Left cardiac atrium (tissue), 4 donors: ENCODE measurements at places on chromosomes 2 and 18. TPM values are rescaled to one million over a fixed set of nuclear protein-coding genes. Genes with fewer than 3 reads are reported as not detected.
A peak's percentile ranks its signal among the peaks of the same experiment; 100 is the strongest.

DNA sequence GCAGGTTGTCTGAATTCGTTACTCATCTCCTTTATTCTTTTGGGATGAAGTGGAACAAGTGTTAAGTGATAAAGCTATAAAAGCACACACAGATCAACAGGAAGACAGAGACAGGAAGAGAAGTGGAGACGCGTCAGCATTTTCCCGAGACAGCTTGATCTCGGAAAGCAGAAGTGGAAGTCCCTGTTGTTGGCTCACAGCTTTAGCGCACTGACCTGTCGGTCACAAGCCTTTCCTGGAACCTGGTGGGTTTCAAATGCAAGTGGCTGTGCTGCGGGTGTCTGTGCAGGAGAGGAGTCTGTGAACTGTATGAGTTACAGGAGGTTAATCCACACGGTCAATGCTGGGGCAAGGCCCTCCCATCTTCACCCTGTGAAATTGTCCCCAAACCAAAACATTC is 116.6 kb upstream of the PELI1 start:
- DNase-seq = peak; percentile 53

DNA sequence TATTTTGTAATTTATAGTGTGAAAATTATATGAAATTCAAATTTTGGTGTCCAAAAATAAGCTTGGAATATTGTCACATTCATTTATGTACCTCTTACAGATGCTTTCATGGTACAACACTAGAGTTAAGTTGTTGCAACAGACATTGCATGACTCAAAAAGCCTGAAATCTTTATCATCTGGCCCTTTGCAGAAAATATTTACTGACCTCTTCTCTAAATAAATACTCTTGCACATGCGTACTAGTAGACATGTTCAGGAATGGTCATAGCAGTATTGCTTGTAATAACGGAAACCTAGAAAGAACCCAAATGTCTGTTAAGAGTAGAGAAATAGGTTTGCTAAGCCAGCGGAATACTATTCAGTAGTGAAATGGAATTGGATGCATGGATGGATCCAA is 60.4 kb downstream of the GALNT1 start:
- no peak for DNase-seq

DNA sequence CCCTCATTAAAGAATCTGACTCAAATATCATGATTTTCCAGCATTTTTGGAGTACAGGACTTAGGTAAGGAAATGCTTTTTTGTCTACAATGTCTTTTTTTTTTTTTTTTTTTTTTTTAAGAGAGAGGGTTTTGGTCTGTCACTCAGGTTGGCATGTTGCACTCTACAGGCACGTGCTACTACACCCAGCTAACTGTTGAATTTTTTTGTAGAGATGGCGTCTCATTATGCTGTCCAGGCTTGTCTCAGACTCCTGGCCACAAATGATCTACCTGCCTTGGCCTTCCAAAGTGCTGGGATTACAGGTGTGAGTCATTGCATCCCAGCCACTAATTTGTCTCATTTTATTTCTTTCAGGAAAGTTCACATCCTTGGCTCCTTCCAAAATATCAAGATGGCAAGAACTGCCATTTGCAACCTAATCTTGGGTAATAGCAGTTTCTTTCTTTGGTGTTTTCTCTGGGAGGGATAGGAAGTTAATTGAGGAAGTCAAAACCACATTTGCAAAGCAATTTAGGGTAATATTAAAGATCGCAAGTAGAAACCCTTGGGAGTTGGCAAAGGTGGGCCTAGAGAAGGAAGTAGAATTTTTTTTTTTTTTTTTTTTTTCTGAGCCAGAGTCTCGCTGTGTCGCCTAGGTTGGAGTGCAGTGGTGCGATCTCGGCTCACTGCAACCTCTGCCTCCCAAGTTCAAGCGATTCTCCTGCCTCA is 15.5 kb downstream of the PNO1 start:
- DNase-seq = no peak

DNA sequence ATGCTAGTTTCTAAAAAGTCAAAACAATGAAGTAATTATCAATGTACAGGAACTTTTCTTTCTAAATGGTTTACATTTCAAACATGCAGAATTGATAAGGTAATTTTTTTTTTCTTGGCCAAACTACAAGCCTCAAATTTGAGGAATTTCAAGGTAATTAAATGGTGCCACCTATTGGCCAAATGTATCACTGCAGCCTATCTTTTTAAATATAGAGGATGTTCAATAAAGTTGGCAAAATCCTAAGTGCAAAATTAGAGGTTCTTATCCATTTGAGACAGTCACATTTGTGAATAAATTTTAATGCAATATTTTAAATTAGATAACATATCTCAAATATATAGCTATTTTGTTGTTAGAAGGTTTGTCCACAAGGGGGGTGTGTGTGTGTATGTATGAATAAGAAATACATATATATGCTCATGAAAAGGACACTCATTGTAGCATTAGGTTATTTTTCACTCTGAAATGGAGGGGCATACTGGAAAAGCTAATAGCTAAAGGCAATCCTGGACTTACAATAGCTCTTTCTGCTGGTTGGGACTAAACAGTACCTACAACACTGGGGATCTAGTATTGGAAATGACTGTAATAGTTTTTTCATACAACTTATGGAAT is 26.2 kb downstream of the MMADHC start:
- DNase-seq = no peak

DNA sequence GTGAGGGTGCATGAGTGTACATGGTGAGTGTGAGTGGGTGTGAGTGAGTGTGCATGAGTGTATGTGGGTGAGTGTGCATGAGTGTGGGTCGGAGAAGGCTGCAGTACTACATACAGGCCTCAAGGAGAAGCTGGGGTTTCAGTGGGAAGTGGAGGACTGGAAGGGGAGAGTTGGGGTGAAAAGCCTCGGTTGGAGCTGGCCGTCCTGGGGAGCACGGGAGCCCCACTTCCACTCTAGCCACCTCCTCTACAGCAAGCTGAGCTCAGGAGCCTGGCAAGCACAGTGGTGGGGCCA is 68.7 kb upstream of the HPCAL1 start:
- DNase-seq = no peak

DNA sequence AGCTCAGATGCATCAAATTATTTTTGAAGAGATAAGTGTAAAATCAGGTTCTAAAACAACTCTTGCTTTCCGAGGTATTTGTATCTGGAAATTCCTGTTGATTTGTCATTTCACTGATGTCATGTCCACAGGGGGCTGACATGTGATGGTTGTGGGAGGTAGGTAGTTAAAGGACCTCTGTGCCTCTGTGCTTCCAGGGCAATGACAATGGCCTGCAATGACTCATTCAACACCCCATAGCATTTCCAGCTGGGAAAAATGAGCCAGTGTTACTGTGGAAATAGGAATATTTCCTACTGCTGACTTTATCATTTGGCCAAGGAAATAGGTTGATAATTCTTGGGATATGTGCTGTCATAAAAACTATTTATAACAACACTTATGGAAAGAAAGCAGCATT is 86.2 kb upstream of the CCDC195 start:
- no peak for DNase-seq

DNA sequence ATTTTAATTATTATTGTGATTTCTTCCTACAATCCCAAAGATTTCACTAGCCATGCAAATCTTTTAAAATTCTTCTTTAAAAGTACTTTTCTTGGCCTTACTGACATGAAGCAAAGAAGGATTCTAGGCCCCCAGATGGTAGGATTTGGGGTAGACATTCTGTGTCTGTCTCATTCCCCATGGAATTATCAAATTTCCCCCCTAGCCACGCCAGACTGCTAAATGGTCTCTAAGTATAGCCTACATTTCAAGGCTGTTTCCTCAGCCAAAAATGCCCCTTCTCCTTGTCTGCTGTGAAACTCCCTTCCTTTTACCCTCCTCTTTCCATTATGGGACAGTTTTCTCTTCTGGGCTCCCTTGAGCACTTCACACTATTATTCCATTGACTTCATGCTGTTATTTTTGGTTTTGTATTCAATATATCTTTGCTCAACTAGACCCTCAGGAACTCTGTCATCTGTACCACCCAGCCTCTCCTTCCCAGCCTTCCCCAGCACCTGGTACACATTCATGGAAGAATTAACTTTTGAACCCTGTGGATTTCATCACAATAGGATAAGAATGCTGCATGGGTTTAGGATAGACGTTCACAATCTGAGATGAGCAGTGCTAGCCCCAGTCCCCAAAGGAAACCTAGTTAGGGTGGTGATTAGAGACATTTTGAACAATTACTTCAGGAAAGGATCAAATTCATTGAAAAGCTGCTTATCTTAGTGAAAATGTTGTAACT is 21.5 kb upstream of the CYP1B1 start:
- DNase-seq = no peak

DNA sequence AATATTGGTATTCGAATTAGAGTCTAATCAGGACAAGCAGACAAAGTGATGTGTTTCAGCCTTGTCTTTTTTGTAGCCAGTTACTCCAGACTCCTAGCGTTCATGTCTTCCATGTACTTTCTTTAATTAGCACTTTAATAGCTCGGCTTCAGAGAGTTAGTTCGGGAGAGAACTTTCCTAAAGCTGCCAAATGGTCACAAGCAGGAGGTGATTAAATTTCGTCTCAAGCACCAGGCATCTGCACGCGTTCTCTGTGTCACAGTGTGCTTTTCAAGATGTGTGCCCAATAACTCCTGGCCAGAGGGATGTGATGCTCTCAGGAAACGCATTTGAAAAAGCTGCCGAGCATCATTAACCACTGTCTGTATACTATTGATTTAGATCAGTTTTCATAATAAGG is 790.8 kb downstream of the SOCS6 start:
- no peak for DNase-seq

DNA sequence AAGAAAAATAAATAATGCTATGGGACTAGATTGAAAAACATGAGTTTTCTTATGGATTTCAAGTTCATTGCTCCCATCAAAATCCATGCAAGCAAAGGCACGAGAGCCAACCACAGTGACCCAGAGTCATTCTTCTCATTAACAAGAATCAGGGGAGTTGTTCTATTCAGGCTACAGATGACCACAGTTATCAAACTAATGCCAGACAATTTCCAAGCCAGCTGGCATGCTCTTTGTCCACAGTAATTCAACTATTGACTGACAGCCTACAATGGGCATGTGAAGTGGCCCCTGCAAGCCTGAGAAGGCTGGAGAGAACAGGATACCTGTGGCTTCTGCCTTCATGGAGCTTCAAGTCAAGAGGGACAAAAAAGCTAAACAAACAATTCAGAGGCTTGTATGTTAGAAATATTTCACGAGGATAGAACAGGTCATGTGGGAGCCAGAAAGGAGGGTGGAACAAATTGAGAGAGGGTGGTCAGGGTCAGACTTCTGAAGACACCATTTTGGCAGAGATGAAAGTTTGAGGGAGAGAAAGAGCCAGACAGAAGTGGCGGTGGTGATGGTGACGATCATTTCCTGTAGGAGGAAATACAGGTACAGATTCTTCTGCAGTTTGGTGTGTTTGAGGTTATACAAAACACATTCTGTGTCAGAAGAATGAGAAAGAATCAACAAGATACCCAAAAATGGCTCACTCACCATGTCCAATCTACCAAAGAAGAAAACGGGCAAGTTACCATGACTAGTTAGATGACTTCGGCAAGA is 732.4 kb downstream of the RNF144A start:
- no peak for DNase-seq

GRCh38 chr2:19312949-19313348 is 45.5 kb downstream of the OSR1 start:
- DNase-seq = no peak

DNA sequence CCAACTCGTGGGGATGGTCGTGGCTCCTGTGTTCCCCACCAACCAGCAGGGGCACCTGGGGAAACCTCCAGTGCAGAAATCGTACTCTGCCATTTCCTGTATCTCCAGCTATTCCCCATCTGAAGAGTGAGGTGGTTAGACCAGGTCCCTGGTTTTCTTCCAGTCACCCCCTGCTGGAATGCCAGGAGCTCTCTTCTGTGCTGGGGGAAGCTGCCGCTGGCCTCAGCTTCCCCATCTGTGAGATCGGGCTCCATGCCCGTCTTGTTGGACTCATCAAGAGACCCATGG is 119.7 kb downstream of the INHBB start:
- no peak for DNase-seq

- DNase-seq = no peak
Observed at GRCh38 chr2:68385220-68385906, 20.3 kb downstream of the PLEK start.

DNA sequence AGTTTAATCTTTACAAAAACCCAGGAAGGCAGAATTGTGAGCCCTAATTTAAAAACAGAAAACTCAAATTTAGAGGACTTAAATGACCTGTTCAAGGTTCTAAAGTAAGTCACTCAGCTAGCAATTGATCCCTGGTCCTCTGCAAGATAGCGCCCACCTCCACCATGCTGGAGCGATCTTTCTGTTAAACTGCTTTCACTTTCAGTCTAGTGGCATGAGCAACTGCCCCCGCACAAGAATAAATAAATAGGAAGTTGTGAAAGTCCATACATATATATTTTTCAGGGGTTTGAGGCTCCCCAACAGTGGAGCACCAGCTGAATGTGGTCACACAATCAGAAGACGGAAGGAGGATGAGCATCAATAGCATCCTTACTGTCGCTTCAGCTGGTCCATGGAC is 217.9 kb downstream of the NAPG start:
- no peak for DNase-seq

- peak; percentile 59 for DNase-seq
Observed at GRCh38 chr2:54387059-54387991, 68.8 kb upstream of the SPTBN1 start.

DNA sequence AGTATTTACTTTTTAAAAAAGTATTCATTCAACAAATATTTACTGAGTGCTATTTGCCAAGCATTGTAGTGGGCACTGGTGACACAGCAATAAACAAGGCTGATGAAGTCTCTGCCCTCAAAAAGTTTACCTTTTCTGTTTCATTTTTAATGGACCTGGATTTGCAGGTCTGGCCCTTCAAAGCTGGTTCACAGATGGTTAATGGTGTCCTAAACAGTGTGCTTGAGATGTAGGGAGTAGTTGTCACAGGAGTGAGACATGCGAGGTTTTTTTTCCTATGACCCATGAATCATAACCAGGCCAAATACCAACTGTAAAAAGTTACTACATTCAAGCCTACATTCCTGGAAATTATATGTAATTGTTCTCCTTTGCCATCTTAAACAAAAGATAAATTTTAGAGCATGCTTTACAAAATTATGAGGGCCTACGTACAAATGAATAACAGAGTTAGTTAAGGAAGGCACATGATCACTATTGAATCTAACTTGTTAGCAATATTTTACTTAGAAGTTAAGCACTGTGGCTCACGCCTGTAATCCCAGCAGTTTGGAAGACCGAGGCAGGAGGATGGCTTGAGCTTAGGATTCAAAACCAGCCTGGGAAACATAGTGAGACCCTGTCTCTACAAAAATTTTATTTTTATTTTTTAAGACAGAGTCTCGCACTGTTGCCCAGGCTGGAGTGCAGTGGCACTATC is 223.9 kb downstream of the MBD5 start:
- no peak for DNase-seq

- DNase-seq = no peak
Observed at GRCh38 chr2:26597197-26597596, 44.0 kb downstream of the CIB4 start.

GRCh38 chr18:41410006-41410405 is 545.0 kb upstream of the PIK3C3 start:
- DNase-seq = no peak

GRCh38 chr18:60471652-60472051 is 99.1 kb upstream of the MC4R start:
- no peak for DNase-seq

The NAT8 gene
- not detected for total RNA-seq

The MERTK gene
- total RNA-seq = 12.6 TPM

The BOLL gene
- not detected for total RNA-seq

The UGT1A3 gene
- total RNA-seq = not detected

The RUFY4 gene
- not detected for total RNA-seq

The NTSR2 gene
- total RNA-seq = 0.24 TPM
